ENCODE measurements at places on chromosomes 12 and 14.
A peak's percentile ranks its signal among the peaks of the same experiment; 100 is the strongest.

DNA sequence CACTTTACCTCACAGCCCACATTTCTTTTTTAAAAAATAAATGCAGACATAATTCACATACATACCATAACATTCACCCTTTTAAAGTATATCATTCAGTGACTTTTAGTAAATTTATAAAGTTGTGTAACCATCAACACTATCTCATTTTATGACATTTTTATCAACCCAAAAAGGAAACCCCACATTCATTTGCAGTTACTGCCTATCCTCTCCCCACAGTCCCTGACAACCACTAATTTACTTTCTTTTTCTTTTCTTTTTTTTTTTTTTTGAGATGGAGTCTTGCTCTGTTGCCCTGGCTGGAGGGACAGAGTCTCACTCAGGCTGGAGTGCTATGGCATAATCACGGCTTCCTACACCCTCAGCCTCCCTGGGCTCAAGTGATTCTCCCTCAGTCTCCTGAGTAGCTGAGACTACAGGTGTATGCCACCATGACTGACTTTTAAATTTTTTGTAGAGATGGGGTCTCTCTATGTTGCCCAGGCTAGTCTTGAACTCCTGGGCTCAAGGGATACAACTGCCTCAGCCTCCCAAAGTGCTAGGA, 1.5 kb upstream of the EP400 start:
- H3K4me3 ChIP-seq = peak overlapping the region; percentile 77
- H3K27ac ChIP-seq = peak overlapping the region; percentile 88
- no peaks in the 10 kb centered on the region for H3K27me3 ChIP-seq
- H3K36me3 ChIP-seq = peaks cover 8% of the 10 kb centered on the region
- DNase-seq = no peak

- peaks cover 33% of the 10 kb centered on the region for H3K4me1 ChIP-seq
- no peak for DNase-seq
- H3K27me3 ChIP-seq = no peaks in the 10 kb centered on the region
- H3K36me3 ChIP-seq = no peaks in the 10 kb centered on the region
Observed at GRCh38 chr12:116153983-116154382, 123.5 kb downstream of the MED13L start.

DNA sequence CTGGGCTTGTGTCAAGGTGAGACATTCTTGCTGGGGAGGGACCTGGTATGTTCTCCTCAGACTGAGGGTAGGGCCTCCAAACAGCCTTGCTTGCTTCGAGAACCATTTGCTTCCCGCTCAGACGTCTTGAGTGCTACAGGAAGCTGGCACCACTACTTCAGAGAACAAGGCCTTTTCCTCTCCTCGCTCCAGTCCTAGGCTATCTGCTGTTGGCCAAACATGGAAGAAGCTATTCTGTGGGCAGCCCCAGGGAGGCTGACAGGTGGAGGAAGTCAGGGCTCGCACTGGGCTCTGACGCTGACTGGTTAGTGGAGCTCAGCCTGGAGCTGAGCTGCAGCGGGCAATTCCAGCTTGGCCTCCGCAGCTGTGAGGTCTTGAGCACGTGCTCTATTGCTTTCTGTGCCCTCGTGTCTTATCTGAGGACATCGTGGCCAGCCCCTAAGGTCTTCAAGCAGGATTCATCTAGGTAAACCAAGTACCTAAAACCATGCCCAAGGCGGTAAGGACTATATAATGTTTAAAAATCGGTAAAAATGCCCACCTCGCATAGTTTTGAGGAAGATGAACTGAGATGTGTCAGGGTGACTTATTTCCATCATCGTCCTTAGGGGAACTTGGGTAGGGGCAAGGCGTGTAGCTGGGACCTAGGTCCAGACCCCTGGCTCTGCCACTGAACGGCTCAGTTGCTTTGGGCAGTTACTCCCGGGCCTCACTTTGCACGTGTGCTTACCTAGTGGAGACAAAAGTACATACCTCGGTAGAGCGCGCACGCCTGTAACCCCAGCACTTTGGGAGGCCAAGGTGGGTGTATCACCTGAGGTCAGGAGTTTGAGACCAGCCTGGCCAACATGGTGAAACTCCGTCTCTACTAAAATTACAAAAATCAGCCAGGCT, 4.3 kb downstream of the GAPDH start:
- no peaks in the 10 kb centered on the region for H3K27me3 ChIP-seq
- H3K27ac ChIP-seq = peak overlapping the region; percentile 74
- peaks cover 70% of the 10 kb centered on the region for H3K4me1 ChIP-seq
- H3K36me3 ChIP-seq = peaks cover 50% of the 10 kb centered on the region

GRCh38 chr14:88592031-88592430, 29.2 kb downstream of the ZC3H14 start:
- H3K27me3 ChIP-seq = no peaks in the 10 kb centered on the region
- no peak overlapping the region for H3K27ac ChIP-seq
- no peak overlapping the region for H3K4me3 ChIP-seq

GRCh38 chr14:63551332-63551731, 8.2 kb upstream of the PPP2R5E start:
- H3K27ac ChIP-seq = no peak overlapping the region
- H3K36me3 ChIP-seq = no peaks in the 10 kb centered on the region
- H3K4me1 ChIP-seq = no peaks in the 10 kb centered on the region

GRCh38 chr12:113119980-113120669, 15.4 kb downstream of the RASAL1 start:
- no peak for DNase-seq
- H3K36me3 ChIP-seq = peaks cover 2% of the 10 kb centered on the region
- no peak overlapping the region for H3K4me3 ChIP-seq

GRCh38 chr14:66078006-66078405, 408.2 kb upstream of the CCDC196 start:
- no peaks in the 10 kb centered on the region for H3K4me1 ChIP-seq
- DNase-seq = no peak
- H3K4me3 ChIP-seq = no peak overlapping the region
- peaks cover 7% of the 10 kb centered on the region for H3K27me3 ChIP-seq
- no peak overlapping the region for H3K27ac ChIP-seq
- H3K36me3 ChIP-seq = no peaks in the 10 kb centered on the region

- H3K4me1 ChIP-seq = peaks cover 4% of the 10 kb centered on the region
- DNase-seq = no peak
- H3K4me3 ChIP-seq = no peak overlapping the region
- no peak overlapping the region for H3K27ac ChIP-seq
Observed at GRCh38 chr12:51938726-51939125, 12.8 kb upstream of the ACVR1B start.

- H3K4me1 ChIP-seq = no peaks in the 10 kb centered on the region
- no peaks in the 10 kb centered on the region for H3K36me3 ChIP-seq
- no peak overlapping the region for H3K27ac ChIP-seq
Observed at GRCh38 chr12:111937429-111937828, 75.5 kb downstream of the TMEM116 start.

GRCh38 chr12:122058549-122059149, 19.9 kb upstream of the MLXIP start:
- H3K4me1 ChIP-seq = peaks cover 14% of the 10 kb centered on the region
- H3K27ac ChIP-seq = no peak overlapping the region
- no peaks in the 10 kb centered on the region for H3K27me3 ChIP-seq
- no peak for DNase-seq

DNA sequence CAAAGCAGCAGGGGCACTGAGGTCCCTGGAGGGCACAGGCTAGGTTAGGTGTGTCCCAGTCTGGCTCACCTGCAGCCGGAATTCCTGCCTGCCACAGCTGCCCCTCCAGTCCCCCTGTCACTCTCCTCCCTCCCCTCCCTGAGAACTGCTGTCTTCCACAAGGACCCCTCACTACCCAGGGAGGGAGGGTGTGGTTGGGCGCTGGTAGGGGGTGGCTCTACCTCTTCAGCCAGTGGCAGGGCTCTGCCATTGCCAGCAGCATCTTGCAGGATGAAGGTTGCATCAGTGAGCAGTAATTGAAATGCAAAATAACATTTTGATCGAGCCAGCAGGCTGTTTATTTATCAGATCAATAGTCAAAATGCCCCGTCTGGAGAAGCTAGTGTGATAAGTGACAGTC, 45.7 kb downstream of the ESRRB start:
- peaks cover 2% of the 10 kb centered on the region for H3K27me3 ChIP-seq
- DNase-seq = no peak
- H3K27ac ChIP-seq = no peak overlapping the region
- no peaks in the 10 kb centered on the region for H3K36me3 ChIP-seq
- H3K4me3 ChIP-seq = no peak overlapping the region
- H3K4me1 ChIP-seq = no peaks in the 10 kb centered on the region

GRCh38 chr14:89484051-89484844, 67.2 kb upstream of the FOXN3 start:
- H3K36me3 ChIP-seq = peaks cover 35% of the 10 kb centered on the region
- no peak overlapping the region for H3K4me3 ChIP-seq
- DNase-seq = no peak

DNA sequence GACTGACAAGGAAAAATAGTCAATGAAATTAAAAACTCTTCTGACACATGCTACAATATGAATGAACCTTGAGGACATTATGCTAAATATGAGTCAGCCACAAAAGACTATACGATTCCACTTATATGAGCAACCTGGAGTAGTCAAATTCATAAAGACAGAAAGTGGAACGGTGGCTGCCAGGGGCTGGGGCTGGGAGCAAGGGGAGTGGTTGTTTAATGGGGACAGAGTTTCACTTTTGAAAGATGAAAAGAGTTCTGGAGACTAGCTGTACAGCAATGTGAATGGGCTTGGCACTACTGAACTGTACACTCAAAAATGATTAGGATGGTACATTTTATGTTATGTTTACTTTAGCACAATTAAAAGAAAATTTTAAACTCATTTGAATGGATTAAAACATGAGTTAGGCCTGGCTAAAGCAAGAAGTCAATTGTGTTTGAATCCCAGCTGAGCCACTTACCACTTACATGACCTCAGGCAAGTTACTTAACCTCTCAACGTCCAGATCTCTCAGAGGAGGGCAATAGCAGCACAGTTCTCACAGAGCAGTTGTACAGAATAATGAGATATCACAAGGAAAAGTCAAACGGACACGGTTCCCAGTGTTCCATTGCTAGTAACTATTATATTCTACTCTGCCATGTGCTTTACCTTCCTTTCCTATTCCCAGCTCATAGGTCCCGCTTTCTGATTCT, 102.5 kb downstream of the SPTSSA start:
- no peaks in the 10 kb centered on the region for H3K36me3 ChIP-seq
- H3K4me1 ChIP-seq = peaks cover 1% of the 10 kb centered on the region
- H3K27me3 ChIP-seq = peaks cover 4% of the 10 kb centered on the region
- DNase-seq = no peak
- no peak overlapping the region for H3K27ac ChIP-seq
- H3K4me3 ChIP-seq = no peak overlapping the region

GRCh38 chr12:111444314-111444924, 38.7 kb downstream of the SH2B3 start:
- H3K27ac ChIP-seq = peak overlapping the region; percentile 88
- peaks cover 44% of the 10 kb centered on the region for H3K36me3 ChIP-seq
- H3K4me3 ChIP-seq = peak overlapping the region; percentile 35

DNA sequence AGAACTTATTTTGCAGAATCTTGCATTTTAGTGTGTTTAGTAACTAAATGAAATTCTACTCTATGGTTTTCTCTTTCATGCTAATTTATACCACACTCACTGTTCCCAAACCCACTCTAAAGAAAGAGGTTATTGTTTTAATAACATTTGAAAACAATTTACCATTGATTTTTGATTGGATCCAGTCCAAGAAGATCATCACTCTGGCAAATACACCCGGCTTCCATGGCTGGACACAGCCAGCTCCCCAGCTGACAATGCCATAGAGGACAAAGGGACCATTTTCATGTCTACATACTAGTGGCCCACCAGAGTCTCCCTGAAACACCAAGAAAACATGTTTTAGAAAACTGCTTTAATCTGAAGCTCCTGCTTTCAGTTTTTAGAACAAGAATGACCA, 42.4 kb downstream of the OVCH1 start:
- H3K27me3 ChIP-seq = peaks cover 7% of the 10 kb centered on the region
- H3K4me1 ChIP-seq = no peaks in the 10 kb centered on the region
- no peaks in the 10 kb centered on the region for H3K36me3 ChIP-seq
- no peak overlapping the region for H3K27ac ChIP-seq

DNA sequence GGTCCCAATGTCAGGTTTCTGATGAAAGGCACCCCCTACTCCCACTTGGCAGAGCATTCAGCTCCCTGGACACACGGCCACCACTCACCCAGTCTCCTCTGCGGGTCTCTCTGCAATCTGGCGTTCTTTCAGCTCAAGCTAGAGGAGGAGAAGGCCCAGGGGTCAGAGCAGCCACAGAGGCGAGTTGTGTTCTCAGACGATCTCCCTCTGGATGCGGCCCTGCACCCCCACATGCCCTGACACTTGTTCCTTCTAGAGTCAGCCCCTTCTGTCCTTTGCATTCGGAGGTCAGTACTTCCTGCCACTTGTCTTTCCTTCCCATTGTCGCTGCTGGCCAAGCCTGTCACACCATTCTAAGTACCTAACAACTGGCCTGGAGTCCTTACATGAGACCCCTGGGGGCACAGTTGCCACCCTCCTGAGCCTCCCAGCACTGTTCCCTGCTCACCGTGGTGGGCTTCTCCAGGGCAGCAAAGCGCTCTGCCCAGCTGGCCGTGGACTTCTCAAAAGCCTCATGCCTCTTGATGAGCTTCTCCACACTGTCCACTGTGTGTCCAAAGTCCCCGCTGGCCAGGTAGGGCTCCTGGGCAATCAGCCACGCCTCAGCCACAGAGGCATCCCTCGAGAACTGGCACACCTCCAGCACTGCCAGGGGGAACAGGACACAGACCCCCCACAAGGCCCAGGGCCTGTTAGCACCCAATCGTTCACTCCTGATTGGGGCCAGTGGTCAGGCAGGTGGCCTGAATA, 63.2 kb downstream of the PLEKHG3 start:
- H3K4me1 ChIP-seq = peaks cover 49% of the 10 kb centered on the region
- no peak overlapping the region for H3K27ac ChIP-seq
- no peaks in the 10 kb centered on the region for H3K36me3 ChIP-seq
- H3K27me3 ChIP-seq = no peaks in the 10 kb centered on the region
- no peak for DNase-seq

- H3K36me3 ChIP-seq = no peaks in the 10 kb centered on the region
- no peak overlapping the region for H3K4me3 ChIP-seq
- H3K27ac ChIP-seq = no peak overlapping the region
- H3K27me3 ChIP-seq = no peaks in the 10 kb centered on the region
- no peaks in the 10 kb centered on the region for H3K4me1 ChIP-seq
Observed at GRCh38 chr12:113794774-113795173, 171.4 kb downstream of the RBM19 start.

GRCh38 chr12:54658306-54659264, 10.4 kb upstream of the DCD start:
- H3K27ac ChIP-seq = no peak overlapping the region
- no peak overlapping the region for H3K4me3 ChIP-seq
- peak; percentile 53 for DNase-seq
- H3K36me3 ChIP-seq = no peaks in the 10 kb centered on the region

GRCh38 chr12:52313926-52314325, 7.3 kb downstream of the KRT83 start:
- H3K36me3 ChIP-seq = no peaks in the 10 kb centered on the region
- peaks cover under 1% of the 10 kb centered on the region for H3K4me1 ChIP-seq
- no peak overlapping the region for H3K4me3 ChIP-seq

DNA sequence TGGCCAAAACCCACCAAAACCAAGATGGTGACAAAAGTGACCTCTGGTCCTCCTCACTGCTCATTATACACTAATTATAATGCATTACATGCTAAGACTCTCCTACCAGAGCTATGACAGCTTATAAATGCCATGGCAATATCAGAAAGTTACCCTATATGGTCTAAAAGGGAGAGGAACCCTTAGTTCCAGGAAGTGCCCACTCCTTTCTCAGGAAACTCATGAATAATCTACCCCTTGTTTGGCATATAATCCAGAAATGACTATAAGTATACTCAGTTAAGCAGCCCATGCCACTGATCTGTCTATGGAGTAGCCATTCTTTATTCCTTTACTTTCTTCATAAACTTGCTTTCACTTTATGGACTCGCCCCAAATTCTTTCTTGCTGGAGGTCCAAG, 43.0 kb upstream of the FUT8 start:
- peak overlapping the region; percentile 60 for H3K27ac ChIP-seq
- no peak overlapping the region for H3K4me3 ChIP-seq
- no peaks in the 10 kb centered on the region for H3K27me3 ChIP-seq
- peaks cover 44% of the 10 kb centered on the region for H3K4me1 ChIP-seq
- H3K36me3 ChIP-seq = peaks cover 27% of the 10 kb centered on the region

GRCh38 chr12:27971606-27972005, 927 bp downstream of the PTHLH start:
- H3K27me3 ChIP-seq = peaks cover 89% of the 10 kb centered on the region
- DNase-seq = no peak
- peaks cover 26% of the 10 kb centered on the region for H3K4me1 ChIP-seq
